ENCODE measurements at places on chromosomes 11 and 22.

GRCh38 chr11:122664188-122664587 is 8.7 kb downstream of the UBASH3B start:
- no peak for DNase-seq

DNA sequence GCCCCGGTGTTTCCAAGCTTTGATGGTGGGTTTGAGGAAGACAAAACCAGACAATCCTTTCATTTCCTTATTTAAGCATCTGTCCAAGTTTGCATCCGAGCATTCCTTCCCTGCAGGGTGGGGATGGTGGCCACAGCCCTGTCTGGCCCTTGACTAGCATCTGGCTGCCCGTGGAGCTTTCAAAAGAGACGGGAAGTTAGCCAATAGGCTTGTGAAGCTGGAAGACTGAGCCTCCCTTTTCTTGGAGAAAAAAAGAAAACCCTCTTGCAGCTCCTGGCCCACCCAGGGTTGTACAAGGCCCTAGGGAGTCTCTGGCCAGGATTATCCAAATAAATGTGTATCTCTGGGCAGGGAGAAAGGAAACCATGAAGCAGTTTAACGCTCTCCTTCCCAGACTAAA is 60.6 kb downstream of the MICAL2 start:
- DNase-seq, result no peak

DNA sequence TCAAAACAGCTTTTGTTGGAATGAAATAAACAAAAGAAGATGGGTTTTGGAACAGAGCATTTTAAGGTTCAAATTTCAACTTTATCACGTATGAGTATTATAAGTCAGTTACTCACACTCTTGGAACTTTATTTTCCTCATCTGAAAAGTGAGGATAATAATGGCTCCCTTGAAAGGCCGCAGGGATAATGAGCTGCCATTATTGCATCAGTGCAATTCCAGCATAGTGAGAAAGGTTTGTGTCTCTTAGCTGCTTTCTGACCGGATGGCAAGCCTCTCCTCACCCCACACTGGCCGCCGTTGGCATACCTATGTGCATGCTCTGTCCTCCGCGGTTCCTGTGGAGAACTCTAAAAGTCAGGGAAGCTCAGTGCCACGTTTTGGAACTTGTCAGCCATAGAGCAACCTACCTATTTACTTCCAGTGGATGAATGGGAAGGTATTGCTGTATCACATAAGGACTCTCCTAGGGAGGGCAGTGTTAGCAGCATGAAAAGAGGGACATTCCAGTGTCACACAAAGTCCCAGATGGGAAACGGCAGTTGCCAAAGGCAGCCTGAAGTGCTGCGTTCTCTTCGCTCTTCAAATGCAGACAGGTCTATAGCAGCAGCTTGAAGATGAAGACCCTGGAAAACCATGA is 368.9 kb downstream of the NTM start:
- DNase-seq, result no peak

DNA sequence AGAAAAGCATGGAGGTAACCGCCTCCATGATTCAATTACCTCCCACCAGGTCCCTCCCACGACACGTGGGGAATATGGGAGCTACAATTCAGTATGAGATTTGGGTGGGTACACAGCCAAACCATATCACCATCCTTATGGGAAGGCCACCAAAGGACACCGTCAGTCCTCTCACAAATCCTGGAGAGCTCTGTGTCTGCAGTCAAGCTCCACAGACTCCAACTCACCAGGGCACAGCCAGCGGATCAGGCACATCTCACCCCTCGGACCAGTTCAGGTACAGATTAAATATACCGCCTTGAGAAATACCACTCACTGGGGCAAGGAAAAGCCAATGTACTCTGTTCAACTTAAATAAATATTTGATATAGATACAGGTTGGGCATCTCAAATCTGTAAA is 100.3 kb downstream of the MICAL3 start:
- DNase-seq, result no peak

DNA sequence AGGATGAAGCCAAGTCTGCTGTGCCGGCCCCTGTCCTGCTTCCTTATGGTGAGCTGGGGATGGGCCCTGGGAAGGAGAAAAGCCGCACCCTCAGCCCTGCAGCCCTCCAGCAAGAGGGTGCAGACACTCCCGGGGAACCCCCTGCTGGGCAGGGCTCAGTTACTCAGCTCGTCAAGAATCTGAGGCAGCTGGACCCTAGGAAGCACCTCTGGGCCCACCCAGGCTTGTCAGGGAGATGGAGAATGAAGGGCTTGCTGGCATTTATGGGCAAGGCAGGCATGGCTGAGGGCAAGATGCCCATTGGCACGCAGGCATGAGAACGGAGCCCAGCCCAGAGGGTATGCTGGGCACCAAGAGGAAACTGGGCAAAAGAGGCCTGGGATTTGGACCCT is 12.9 kb downstream of the RELT start:
- no peak for DNase-seq

- DNase-seq, result no peak
These were observed 3.4 kb downstream of the RPS6KA4 start for GRCh38 chr11:64362339-64362738.

GRCh38 chr11:3341298-3341697 is 37.6 kb downstream of the ZNF195 start:
- DNase-seq, result peak; percentile 25

DNA sequence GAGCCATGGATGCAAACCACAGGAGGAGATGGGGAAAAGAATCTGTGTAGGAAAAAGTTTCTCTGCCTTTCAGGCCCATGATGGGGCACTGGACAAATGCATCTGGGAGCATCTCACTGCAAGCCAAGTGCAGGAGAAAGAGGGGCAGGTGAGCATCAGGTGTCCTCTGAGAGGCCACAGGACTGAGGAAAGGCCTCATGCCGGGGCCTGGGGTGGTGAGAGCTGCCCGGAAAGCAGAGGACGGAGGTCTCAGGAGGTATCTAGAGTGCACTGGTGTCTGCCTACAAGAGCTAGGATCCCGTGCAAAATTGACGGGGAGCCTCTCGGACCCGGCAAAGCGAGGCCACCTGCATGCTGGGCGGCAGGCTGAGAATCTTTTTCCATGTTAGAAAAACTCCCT is 73.9 kb downstream of the CTTN start:
- DNase-seq, result no peak

DNA sequence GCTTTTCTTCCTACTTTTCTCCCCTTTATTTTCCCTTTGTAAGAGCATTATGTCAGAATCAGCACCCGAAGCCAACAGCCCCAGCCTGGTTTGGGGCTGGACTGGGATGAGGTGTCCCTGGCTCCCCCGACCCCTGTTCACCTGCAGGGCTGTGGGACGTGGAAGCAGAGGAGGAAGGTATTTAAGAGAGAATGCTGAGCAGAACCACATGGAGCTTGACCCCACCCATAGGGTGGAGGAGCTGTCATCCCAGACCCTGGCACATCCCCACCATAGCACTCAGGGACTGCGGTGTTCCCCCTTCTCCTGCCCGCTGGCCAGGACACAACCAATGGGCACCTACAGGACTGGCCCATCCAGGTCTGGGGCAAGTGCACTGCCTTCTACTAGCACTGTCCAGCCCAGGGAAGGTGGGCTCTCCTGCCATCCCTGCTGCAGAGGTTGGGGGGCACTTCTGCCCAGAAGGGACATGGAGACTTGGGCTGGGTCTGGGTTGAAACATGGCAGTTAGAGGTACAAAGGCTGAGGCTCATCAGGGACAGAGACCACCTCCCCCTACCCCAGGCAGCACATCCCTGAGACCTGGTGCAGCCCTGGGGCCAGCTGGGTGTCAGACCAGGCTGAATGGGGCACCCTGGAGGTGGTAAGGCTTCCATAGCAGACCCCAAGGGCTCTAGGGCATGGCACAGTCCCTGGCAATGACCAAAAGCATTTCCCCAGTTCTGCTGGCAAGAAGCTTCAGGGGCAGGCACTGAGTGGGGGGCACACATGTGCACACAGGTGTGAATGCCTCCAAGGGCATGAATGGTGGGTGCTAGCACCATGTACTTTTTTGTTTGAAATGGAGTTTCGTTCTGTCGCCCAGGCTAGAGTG is 19.7 kb downstream of the TANGO2 start:
- DNase-seq, result no peak

DNA sequence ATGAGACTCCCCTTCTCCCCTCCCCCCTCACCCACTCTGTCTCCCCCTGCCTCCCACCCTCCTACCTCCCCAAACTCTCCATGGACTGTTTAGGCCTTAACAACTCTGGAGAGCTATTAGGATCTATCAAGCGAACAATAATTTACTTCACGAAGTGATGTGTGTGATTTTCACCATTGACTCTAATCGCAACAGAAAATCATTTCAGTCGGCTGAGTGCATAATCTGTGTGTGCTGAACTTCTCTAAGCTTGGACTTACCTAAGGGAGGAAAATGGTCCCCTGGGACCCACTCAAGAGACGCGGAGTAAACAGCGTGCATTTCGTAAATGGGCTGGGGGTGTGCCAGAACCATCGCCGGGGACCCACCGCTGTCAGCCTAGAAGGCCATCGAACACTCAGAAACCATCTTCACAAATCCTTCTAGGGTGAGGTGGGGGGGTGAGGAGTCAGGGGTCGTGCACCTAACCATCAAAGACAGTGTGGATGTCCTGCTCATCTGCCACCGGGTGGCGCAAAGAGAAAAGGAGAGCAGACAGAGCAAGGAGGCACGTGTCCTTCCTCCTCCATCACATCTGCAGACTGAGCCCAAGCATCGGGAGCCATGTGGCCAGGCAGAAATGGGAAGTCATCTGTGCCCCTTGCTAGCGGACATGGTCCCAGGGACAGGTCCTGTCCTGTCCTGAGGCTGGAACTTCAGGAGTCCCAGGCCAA is 62.1 kb upstream of the NUP50 start:
- DNase-seq, result peak; percentile 41

DNA sequence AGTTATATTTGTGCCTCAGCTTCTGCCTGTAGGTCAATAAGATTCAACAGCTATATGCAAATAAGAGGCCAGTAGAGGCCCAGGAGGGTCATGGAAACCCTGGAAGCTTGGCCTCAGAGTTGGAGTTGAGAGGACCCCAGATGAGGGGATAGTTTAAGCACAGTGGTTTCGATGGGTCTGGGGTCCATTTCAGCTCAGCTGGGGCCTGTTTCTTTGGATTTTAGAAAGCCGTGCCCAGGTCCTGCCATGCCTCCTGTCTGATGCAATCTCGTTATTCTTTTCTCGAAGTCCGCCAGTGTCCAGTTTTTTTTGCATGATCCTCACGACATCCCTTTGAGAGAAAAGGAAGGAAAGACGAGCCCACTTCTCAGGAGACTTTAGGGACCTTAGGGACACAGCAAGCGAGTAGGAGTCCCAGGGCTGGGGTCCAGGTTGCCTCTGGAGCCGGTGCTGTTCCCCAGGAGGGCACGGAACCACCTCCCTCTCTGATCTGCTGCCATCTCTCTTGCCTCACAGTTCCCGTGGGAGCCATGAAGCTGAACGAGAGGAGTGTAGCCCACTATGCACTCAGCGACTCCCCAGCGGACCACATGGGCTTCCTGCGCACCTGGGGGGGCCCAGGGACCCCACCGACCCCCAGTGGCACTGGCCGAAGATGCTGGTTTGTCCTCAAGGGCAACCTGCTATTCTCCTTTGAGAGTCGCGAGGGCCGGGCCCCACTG is 2.6 kb upstream of the SMDT1 start:
- DNase-seq, result no peak

- no peak for DNase-seq
These were observed 12.3 kb upstream of the SYT7 start for GRCh38 chr11:61593151-61593550.

DNA sequence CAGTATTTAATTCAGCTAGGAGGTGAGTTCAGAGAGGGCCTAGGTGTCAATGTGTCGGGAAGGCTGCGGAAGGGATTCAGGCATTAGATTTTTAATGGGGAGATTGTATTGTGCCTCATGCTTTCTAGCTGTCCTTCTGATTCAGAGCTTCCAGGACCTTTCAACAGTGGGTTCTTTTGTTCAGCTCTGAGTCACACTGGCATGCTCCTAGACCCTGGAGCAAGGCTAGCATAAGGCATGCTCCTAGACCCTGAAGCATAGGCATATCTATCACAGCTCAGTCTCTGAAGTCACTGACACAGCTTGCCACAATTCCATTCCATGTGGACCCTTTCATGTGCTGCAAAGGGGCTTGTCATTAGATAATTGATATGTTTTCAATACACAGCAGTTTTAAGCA is 396.9 kb downstream of the RAB38 start:
- DNase-seq, result no peak

GRCh38 chr11:122850076-122850631 is 11.9 kb downstream of the CRTAM start:
- peak; percentile 53 for DNase-seq

GRCh38 chr11:235609-235996 is 539 bp downstream of the SIRT3 start:
- DNase-seq, result no peak

GRCh38 chr11:105490333-105490732 is 119.5 kb upstream of the GRIA4 start:
- no peak for DNase-seq

DNA sequence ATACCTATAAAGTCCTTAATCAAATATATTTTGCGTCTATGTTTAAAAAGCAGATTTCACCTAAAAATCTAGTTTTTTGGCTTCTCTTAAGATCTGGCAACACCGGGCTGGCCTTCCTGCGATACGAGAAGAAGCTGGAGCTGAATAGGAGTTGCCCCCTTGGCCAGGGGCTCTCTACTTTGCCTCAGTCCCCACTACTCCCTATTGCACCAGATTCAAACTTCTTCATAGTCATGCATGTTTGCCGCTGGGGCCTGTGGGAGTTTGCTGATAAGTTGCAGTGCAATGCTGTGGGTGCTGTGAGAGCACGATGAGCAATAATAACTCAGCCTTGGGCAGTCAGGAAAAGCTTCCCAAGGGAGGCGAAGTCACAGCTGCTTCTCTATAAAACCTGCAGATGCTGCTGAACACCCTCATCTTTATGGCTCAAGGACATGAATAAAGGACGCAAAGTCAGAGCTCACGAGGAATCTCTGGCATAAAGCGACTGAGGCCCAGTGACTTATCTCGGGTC is 15.2 kb upstream of the EIF3D start:
- DNase-seq, result no peak

GRCh38 chr22:17675584-17675983 is 37.0 kb downstream of the BCL2L13 start:
- no peak for DNase-seq

GRCh38 chr22:46744581-46744980 is 6.5 kb upstream of the CERK start:
- no peak for DNase-seq

DNA sequence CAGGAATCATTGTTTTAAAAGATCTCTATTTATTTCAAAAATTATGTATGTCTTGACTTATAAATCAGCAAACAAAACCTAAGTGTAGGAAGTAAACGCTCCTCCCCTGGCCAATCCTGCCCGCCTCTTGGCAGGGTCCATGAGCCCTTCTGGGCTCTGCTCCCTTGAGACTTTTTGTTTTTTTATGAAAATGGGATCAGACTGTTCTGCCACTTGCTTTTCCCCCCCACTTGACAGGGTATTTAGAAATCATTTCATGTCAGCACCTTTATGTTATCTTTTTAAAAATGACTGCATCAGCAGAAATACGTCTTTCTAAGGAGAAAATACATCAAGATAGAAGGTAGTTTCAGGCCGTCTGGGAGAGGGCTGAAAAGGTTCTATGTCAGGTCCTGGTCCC is 35.6 kb downstream of the FBLN1 start:
- DNase-seq, result no peak

All from HTR-8/SVneo (cell line).